ENCODE measurements at places on chromosomes 5 and 9.

GRCh38 chr5:172305380-172305779 lies 21.8 kb upstream of the UBTD2 start:
- no peak for DNase-seq

DNA sequence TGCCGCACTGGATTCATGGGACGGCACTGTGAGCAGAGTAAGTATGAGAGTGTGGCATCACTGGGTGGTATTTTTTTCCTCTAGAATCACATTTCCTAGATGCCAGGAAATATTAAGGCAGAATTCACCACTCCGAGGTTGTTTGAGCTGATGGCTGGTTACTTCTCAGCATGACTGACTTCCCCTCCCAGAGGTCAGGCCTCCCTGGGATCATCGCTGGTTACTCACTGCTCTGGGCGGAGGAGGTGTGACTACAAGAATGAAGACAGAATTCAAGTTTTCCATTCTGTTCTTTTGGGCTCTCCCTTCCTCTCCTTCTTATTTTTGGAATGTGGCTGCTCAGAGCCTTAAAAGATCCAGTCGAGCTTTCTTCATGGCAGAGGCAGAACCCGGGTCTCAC lies 76.6 kb upstream of the PRRC1 start:
- DNase-seq: no peak

DNA sequence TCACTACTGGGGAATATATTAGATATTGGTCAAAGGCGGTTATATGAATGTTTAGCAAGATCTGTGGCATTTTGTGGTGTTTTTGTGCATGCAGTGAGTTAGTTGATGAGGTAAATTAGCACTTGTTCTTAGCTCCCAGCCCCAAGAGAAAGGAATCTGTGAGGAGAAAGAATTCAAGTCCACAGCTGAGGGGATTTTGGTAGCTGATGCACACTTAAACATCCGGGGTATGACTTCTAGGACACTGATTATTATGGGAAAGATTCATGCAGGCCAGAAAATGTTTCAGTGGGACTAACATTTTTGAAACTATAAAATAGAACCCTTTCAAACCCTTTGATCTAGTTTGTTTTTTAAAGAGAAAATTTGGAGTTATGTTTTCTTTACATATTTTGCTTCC lies 118.2 kb upstream of the RPS23 start:
- no peak for DNase-seq

DNA sequence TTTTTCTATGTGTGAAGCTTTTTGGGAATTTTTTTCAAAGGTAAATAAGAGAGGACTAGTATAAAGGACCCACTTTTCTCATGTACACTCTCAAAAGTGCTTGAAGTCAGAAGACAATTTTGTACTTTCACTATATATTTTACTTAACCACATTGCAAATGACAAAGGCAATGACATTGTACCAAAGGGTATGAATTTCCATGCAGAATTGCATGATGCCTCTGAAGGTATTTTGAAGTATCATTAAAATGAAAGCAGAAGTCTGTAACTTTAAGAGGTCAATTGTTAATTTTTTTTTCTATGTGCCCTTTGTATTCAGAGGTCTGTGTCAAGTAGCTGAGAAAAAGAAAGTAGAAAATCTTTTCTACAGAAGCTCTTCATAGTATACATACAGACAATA lies 84.7 kb downstream of the ST8SIA4 start:
- no peak for DNase-seq

DNA sequence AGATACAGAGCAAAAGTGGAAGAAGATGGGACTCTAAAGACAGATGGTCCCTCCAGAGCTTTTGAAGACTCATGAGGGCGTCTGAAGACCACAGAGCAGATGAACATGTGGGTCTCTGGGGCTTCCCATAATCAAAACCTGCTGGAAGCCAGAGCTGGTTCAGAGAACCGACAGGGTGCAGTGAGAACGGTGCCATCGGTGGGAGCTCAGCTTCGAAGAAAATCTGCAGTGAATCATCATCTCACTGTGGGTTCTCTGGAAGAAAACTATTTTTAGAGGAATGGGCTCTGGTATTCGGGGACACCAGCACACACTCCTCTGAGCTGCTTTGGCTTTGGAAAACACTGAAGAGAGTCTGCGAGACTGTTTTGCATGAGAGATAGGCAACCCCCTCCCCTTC lies 222.4 kb upstream of the PANK3 start:
- no peak for DNase-seq

DNA sequence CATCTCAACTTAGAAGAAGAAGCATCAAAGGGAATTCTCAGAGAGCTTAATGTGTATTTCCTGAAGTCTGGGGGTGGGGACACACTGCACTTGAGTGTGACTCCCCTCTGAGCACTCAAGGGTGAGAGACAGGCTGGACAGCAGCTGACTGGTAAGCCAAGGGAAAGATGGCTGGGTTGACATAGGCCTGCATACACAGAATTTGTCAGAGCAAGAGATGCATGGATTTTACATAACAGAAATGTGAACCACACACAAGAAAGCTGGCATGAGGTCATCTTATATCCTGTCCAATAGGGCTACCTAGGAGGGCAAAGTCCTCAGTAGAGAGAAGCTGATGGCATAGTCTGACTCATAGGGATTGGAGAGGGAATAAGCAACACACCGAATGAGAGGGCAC lies 114.3 kb upstream of the EPB41L4A start:
- no peak for DNase-seq

DNA sequence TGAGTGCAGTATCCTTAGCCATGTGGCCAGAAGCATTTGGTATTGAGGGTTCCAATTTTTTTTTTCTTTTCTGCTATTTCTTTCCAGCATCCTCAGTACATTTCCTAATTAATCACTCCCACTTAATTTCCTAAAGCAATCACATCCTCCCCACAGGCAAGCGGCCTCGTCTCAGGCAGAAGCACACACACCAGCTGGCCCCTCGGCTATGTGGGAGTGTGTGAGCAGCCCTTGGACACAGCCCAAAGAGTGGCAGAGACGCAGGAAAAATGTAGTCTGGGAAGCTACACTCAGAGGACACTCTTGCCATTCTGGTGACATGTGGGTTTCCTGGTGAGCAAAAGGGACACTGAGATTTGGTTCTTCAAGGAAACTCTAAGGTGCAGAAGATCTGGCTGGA lies 20.7 kb downstream of the SLIT3 start:
- no peak for DNase-seq

DNA sequence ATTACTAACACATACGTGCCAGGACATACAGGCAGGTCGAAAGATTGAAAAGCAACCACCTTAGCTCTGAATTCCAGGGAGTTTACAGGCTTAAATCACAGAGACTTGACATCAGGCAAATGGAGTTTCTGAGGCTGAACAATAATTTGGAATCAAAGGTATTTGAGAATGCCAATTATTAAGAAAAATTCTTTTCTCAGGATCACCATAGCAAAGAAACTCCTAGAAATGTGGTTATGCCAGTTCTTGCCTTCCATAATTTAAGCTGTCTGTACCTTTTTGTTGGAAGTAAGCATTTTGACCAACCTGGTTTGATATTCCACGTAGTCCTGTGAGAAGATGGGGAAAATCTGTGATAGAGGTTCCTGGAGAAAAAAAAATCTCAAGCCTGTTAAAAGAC lies 312.4 kb upstream of the SMARCA2 start:
- no peak for DNase-seq

DNA sequence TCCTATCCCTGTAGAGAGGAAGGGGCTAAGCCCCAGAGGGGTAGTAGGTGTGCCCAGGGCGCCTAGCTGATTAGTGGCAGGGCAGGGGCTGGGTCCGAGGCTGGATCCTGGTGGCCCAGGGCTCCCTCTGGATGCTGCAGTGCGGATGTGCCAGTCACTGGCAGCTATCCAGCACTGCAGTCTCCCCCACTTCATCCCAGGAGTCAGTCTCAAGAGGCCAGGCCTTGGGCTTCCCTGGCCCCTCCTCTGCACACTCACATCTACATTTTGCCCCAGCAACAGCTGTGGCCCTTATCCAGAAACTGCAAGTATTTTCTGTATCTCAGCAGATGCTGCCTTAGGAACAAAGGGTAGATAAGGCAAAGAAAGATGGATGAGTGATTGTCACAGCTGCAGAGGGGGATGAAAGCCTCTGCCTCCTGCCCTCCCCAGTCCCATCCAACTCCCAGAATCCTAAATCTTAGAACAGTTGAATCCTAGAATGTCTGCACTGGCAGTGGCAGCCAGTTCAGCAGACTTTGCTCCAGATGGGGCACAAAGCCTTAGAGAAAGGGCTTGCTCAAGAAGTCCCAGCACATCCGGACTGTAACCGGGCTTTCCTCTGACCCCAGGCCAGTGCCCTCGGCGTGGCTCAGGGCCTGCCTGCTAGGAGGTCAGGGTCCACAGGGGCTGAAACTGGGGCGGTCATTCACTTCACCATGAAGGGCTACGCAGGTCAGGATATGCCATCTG lies 1.6 kb downstream of the ANXA6 start:
- DNase-seq: no peak

GRCh38 chr5:66882606-66883227 lies 286.5 kb downstream of the MAST4 start:
- DNase-seq: peak; percentile 78

- no peak for DNase-seq
Observed at GRCh38 chr5:172049226-172049796, 42.9 kb upstream of the FBXW11 start.

DNA sequence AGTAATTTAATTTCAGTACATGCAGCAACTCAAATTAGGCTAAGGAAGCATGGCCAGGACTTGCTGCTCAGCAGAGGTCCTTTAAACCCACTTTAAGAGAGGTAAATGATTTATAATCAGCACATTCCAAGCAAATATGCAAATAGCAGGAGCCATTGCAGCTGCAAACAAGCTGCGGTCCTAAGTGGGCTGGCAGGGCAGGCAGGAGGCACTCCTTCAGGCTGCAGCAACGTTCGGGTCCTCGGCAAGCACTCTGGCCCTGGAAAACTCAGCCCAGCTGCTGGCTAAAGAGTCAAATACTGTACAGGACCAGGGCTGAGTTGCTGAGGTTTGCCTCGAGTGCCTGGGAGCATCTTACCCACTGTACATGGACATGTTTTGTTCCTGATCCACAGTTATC lies 126.9 kb downstream of the FSTL4 start:
- DNase-seq: no peak

DNA sequence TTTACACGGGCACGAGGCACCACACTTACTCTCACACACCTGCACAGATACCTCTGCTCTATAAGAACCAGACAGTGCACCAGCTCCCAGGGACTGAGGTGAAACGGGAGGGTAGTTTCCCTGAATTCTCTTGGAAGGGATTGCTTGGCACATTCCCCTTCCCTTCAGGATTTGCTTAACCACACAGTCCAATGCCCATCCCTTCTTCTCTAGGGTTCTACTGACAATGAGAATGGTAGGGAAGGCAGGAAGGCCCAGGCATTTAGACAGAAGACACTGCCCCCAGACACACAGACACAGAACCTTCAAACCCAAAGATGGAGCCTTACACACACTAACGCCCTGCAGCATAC lies 704 bp upstream of the LHX6 start:
- DNase-seq: no peak

GRCh38 chr5:27734838-27735237 lies 696.5 kb upstream of the CDH9 start:
- no peak for DNase-seq

GRCh38 chr9:123998278-123998925 lies 13.2 kb upstream of the LHX2 start:
- DNase-seq: no peak

GRCh38 chr9:87122947-87123685 lies 175.8 kb upstream of the GAS1 start:
- DNase-seq: peak; percentile 21

GRCh38 chr5:72855821-72856220 lies 39.4 kb downstream of the TNPO1 start:
- DNase-seq: no peak

DNA sequence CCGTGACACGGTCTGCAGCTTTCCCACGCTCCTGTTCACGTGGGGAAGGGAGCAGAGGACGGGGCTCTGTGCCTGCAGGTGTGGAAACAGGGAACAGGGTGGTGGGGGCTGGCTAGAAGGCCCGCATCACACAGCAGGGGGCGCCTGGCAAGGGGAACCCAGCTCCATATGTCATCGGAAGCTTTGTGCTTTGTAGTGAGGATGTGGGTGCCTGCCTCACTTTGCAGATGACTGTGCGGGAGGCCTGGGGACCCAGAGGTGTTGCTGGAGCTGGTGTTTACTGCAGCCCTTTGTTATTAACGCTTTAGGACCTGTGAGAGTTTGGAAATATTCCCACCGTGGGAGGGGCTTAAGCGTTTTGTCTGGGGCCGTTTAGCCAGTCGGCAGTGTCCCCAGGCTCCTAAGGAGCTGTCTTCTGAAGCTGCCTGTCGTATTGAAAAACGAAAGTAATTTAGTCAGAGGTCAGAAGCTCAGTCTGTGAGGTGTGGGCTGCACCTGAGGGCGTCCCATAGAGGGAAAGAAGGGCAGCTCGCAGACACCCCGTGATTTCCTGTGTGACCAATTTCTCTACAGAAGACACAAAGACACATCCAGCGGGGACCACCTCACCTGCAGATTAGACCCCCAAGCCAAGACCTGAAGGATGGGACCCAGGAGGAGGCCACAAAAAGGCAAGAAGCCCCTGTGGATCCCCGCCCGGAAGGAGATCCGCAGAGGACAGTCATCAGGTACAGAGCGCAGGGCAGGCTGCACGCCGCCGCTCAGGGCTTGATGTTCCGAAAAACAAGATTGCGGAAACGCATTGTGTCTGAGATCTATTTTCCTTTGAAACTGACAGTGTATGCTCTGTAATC lies 9.1 kb downstream of the MAN1B1 start:
- DNase-seq: peak; percentile 33

GRCh38 chr9:136992819-136993369 lies 672 bp downstream of the PAXX start:
- no peak for DNase-seq

GRCh38 chr5:151240924-151241635 lies 11.9 kb upstream of the GM2A start:
- no peak for DNase-seq

- no peak for DNase-seq
Observed at GRCh38 chr5:119360905-119361593, 5.2 kb downstream of the TNFAIP8 start.

- DNase-seq: peak; percentile 68
Observed at GRCh38 chr9:21964925-21965385, 29.2 kb downstream of the CDKN2A start.

GRCh38 chr9:68983522-68984424 lies 30.1 kb downstream of the PRKACG start:
- DNase-seq: no peak

- DNase-seq: peak; percentile 25
Observed at GRCh38 chr9:2602704-2603116, 18.9 kb upstream of the VLDLR start.

DNA sequence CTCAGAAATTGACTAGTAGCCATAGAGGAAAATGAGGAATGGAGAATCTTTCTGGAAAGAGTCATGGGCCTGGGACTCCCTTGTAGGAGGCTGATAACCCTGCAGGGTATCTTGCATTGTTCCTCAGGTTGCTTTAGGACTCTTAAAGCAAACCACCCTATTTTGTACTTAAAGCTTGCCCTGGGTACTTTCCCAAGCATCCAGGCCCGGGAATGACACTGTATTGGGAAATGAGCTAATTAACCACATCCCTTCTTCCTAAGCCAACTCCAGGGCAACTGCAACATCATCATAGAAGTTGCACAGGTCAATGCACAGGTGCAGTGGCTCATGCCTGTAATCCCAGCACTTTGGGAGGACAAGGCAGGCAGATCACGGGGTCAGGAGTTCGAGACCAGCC lies 55.9 kb downstream of the UGCG start:
- peak; percentile 96 for DNase-seq

All from lung microvascular endothelial cell (primary cell).